ENCODE measurements at places on chromosomes 7 and 10.
A peak's percentile ranks its signal among the peaks of the same experiment; 100 is the strongest.

DNA sequence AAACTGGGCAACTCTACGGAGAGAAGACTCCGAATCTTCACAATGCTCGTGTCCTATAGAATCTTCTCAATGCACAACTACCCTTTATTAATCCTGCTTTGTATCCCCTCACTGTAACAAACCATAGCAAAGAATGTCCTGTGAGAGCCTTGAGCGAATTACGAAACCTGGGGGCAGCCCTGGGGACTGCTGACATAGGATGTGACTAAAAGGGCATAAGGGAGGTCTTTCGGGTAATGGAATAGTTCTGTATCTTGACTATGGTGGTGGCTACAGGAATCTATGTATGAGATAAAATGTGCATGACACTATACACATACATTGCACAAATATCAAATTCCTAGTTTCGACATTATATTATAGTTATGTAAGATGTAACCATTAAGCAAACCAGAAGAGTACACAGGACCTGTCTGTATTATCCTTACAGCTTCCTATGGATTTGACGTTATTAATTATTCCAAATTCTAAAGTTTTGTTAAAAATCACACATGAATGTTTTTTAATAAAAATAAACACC is 162.5 kb upstream of the KCTD7 start:
- DNase-seq: no peak

DNA sequence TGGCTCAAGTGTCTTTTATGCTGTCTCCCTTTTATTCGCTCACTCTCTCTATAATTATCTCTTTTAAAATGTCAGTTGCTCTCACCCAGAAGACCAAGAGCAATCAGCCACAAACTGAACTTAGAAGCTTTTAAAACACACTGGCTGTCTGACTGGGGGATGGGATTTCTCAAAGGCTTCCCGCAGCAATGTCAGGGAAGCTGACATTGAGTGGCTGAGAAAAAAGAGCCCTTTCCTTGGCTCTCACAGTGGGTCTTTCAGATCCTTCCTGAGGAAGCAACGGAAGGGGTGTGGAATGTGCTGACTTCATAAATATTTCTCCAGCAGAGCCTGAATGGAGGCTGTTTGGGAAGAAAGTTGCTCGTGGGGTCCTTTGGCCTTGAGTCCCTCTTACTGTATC is 445.7 kb upstream of the C7orf33 start:
- no peak for DNase-seq

GRCh38 chr10:52438119-52438518 is 124.0 kb downstream of the DKK1 start:
- DNase-seq: no peak

DNA sequence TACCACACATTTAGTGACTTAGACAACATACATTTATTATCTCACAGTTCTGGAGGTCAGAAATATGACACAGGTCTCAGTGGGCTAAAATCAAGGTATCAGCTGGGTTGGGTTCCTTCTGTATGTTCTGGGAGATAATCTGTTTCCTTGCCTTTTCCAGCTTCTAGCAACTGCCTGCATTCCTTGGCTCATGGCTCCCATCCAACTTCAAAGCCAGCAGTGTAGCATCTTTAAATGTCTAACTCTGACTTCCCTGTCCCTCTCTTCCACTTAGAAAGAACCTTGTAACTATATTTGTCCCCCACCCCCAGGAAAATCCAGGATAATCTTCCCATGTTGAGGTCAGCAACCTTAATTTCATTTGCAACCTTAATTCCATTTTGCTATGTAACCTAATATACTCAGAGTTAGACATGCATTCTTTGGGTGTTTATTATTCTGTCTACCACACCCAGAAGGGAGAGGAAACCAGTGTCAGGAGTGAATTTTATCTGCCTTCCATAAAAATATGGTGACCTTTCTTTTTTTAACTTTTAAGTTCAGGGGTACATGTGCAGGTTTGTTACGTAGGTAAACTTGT is 57.3 kb upstream of the SMIM30 start:
- no peak for DNase-seq

DNA sequence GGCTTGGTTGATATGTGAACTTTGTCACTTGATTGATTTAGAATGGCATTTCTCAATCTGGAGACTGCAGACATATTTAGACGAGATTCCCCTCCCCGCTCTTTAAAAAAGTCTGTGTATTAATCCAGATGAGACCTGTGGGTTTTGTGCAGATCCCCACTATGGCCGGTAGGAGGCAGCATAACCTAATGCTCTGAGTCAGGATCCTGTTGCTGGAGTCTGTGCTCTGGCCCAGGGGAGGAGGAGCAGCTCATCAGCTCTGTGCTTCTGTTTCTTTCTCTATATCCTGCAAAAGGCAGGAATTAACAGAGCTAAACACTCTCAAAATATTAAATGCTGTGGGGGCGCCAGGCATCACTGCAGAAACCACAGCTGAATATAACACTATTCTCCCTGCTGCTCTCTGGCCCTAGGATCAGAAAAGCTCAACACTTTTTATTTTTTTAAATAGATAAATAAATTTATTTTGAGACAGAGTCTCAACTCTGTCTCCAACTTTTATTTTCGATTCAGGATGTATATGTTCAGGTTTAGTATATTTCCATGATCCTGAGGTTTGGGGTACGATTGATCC is 23.9 kb upstream of the SEPHS1 start:
- DNase-seq: peak; percentile 57

DNA sequence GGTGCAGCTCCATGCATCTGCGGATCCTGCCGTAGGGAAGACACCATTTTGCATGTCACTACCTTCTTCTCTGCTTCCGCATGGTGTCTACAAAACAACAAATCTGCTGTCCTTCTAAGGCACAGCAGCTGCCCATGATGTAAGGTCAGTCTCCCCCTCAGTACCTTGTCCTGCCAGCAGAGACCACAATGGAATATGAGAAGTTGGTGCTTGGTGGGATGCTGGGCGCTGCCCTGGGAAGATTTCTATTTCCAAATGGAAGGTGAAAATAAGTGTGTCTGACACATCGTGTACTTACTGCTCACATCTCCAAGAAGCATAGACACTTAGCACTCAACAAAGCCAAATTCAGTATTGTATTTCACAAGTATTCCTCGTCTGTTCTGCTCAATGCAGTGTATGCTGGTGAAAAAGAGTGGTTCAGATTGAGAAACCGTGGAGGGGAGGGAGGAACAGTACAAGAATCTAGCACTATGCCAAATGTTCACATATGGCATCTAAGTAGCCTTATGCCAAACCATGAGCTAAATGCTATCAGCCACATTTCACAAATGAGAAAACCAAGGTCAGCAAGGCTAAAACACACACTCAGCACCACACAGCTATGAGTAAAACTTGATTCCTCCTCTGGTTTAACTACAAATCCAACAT is 95.0 kb downstream of the GRB10 start:
- DNase-seq: no peak

- no peak for DNase-seq
Observed at GRCh38 chr7:21463524-21463923, 35.6 kb downstream of the SP4 start.

DNA sequence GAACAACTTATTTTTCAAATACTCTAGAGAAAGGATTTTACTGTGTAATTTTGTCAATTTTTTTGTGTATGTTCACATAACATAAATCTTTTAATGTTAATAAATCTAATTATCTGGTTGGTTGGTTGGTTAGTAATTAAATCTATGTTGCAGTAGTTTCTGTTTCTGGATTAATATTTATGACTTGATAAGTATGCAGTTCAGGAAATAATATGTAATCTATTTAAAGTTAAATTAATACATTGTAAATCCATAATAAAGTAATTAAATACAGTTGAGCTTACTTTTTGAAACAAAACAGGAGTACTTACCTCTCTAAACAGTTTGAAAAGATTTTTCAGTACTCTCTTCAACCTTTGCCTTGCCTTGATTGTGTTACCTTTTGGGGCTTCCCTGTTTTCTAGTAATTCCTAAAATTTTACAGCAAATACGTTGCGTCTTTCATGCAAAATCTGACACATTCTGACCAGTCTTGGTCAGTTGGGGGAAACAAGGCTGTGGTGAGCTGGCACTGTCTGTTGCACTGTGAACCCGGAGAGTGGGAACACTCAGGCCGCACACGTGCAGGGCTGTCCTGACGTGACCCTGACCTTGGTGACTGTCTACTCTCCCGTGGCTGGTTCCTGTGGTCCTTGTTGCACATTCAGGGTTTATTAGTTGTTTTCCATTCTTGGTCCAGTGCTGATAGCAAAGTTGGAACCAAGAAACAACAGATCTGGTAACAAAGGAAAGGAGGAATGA is 45.6 kb upstream of the FGL2 start:
- DNase-seq: no peak

- no peak for DNase-seq
Observed at GRCh38 chr7:31695859-31696614, 9.0 kb downstream of the PPP1R17 start.

- peak; percentile 17 for DNase-seq
Observed at GRCh38 chr7:129401967-129402860, 32.0 kb upstream of the STRIP2 start.

DNA sequence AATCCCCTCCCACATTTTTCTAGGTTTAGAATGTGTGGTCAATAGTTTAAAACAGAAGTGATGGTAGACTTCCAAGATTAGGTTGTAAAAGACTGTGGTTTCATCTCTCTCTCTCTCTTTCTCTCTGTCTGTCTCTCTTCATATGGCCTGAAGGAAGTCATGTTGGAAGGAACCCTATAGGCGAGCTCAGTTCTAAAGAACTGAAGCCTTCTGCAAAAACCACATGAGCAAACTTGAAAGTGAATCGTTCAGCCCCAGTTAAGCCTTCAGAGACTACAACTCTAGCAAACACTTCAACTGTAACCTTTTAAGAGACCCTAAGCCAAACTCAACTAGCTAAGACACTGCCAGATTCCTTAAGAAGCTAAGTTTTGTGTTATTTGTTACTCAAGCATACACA is 707.5 kb upstream of the LRRTM3 start:
- DNase-seq: no peak

DNA sequence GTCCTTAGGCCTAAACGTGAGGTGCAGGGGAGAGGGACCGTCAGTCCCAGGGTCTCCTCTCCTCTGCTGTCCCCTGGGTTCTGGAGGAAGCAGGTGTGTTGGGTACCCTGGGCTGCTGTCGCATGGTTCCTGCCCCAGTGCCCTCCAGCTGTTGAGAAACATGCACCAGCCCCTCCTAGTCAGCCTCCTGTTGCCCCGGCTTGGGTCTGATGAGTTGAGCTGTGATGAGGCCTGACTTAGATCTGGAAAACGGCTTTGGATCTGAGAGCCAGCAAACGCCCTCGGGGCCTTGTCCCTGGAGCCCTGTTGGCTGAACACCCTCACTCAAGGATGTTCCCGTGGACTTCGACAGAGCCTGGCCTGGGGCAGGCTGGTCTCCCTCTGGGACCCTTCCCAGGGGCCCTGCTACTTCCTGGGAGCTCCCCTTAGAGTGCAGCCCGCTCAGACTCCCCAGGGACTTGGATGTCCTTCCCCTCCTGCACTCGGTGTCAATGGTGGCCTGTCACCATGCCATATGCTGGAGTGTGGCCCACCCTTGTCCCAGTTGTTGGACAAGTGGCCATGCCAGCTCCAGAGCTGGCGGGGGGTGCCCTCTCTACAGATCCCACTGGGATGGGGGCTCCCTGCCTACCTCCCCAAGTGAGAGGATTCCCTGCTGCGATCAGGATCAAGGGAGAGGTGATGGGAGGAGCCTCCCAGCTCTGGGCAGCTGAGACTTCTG is 12.3 kb downstream of the ZNF316 start:
- no peak for DNase-seq

GRCh38 chr7:135980665-135981180 is 3.6 kb upstream of the MTPN start:
- peak; percentile 43 for DNase-seq

DNA sequence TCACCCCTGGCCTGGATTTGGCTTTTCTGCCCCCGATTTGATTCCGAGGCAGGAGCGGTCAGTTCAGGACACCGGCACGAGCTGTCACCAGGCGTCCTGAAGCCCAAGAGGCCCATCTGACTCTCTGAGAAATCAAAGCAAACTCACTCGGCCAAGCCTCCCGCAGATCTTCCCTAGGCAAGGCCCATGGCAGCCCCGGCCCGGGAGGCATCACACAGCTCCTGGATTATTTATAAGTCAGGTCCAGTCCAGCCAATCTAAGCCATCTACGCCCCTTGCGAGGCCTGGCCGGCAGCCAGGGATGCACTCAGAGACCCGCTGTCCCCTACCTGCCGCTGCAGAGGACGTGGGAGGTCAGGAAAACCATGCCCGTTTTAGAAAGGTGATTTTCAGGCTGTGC is 87.3 kb upstream of the DIP2C start:
- DNase-seq: no peak

DNA sequence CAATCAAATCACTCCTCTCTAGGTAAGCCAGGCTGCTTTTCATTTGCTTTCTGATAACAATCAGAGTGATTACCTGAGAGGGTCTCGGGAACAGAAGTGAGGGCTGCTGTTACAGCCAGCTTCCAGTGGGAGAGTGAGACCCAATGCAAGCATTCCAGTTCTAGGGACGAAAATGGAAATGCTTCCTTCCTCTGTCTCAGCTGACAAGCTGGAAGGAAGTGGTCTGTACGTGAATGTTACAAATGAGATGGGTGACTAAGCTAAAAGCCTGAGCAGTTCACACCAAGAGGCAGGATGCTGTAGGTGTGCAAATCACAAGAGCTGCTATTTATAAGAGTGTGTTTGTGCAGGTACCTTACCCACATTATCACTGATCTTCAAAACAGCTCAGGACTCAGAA is 772.4 kb downstream of the GRID1 start:
- DNase-seq: no peak

DNA sequence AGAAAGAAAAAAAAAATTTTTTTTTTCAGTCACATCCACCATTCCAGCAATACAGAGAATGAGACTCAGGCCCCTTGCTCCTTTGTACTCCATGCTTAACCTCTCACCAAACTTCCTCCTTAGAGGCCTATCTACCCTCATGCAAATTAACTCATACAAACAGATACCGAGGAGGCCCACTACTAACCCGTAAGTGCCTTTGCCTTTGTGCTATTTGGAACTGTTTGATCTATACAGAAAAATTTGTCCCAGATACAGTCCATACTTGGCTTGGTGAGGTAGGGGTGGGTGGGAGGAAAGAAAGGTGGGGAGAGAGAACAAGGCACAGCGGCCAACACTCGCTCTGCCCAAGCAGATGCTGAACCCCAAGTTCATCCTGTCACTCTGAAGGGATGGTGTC is 87.8 kb upstream of the DUSP5 start:
- DNase-seq: no peak

DNA sequence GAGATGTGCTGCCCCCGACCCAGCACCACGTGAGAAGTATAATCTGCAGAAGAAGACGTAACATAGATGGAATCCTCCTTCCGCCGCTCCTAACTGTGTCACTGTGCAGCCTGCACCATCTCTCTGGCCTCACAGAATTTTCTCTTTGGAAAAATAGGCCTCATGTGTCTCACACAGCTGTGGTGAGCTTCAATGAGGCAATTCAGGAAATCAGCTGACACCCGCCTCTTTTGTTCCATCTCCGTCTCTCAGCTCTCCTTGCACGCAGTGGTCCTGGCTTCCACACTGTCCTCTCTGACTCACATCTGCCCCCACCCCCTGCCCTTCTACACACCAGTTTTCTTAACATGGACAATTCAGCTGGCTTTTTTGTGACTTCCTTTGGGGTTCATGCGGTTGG is 7.2 kb downstream of the C10orf90 start:
- DNase-seq: no peak

- no peak for DNase-seq
Observed at GRCh38 chr10:114180937-114181336, 1.8 kb downstream of the TDRD1 start.

- DNase-seq: no peak
Observed at GRCh38 chr10:130416334-130417150, 280.4 kb downstream of the GLRX3 start.

Data from GDM1 (cell line).